Activated T-helper 9 cell treated with anti-CD3 and anti-CD28 coated beads, Interleukin-2, amount 50 U/mL, for 16 hours (primary cell): ENCODE measurements at places on chromosomes 3 and 15.

GRCh38 chr3:47283193-47283537, 421 bp downstream of the KLHL18 start:
- DNase-seq, result no peak

- no peak for DNase-seq
Measured at GRCh38 chr15:70795311-70795665, 31.9 kb upstream of the UACA start.

- no peak for DNase-seq
Measured at GRCh38 chr15:45291822-45292582, 40.0 kb downstream of the SLC28A2 start.

DNA sequence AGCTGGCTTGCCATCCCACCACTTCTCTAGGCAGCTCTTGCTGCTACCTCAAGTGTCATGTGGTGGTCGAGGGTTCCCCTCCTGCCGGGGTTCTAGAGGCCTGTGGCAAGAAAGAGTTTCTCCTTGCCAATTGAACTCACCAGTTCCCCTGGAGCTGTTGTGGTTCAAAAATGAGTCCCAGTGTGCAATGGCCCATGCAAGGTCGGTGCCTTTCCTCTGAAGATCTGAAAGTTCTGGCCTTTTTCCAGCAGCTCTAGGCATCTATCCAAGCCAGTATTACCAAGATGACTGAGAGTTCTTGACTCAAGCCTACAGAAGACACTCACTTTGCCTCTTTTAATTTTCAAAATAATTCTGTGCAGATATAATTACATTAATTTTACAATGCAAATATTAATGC, 163.6 kb downstream of the KCNMB2 start:
- DNase-seq, result no peak

DNA sequence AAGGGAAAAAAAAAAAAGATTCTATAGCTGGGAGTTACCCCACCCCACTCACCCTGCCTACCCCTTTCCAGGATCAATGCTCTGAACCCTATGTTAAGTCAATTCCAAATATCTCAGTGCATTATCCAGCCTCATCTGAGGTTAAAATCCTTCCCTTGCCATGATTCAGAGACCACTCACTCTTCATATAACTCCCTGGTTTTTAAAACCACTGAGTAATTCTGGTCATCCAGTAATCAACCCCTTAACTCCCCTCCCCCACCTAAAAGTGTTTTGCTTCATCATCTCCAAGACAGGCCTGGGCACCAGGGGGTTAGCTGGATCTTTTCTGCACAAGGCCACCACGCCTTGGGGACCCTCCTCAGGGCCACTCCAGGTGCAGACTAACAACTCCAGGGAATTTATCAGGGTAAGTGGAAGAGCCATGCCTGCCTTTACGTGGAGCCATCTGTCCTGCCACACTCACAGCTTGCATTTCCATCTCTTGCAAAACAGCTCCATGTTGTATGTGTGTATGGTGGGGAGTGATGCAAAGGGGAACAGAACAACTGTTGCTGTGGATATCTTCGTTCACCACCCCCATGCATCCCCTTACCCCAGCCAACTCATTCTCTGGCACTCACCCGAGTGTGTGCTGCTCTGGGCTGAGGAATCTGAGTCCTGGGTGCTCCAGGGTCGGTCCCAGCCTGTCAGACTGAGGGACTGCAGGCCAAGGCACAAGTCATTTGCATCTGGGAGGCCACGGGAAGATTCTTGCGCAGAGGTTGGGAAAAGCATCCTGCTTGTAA, 30.7 kb upstream of the RPS17 start:
- DNase-seq, result no peak

DNA sequence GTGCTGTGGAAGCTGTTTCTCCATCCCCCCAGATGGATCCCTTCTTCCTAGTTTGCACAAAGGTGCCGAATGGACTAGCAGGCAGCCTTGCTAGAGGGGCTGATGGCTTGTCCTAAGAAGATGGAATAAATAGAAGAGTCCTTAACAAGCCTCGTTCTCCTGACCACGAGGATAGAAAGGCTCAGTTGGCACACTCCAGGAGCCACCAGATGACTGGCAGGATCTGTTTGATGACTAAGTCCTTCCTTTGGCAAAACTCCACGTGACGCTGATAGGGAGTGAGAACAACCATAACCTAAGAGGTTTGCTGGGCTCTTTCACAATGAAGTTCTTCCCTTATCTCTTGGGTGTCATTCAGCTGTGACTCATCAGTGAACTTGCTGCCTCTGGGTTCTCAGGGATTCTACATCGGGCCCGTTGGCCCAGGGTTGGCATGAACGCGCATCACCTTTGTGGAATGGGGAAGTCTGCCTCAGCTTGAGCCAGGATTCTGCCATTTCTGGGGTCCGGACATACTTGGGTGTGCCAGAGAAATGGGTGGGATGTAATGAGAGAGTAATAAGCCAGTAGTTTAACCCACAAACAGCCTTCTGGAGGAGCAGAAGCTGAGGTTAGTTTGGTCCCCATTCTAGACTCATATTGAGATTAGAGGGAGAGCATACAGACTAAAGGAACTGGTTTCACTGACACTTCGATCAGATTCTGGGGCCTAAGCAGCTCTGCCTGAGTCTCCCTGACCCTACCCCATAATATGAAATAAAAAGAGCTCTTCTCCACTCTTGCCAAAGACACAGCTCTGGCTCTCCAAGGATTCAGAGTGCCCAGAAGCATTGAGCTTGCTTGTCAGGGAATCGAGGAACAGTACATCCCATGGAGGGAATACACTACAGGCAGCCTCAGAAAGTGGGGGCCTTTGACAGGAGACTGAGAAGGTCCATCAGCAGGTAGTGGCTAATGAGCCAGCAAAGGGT, 2.0 kb upstream of the MELTF start:
- DNase-seq, result no peak

GRCh38 chr3:131217296-131217741, 164.3 kb upstream of the NUDT16 start:
- no peak for DNase-seq

DNA sequence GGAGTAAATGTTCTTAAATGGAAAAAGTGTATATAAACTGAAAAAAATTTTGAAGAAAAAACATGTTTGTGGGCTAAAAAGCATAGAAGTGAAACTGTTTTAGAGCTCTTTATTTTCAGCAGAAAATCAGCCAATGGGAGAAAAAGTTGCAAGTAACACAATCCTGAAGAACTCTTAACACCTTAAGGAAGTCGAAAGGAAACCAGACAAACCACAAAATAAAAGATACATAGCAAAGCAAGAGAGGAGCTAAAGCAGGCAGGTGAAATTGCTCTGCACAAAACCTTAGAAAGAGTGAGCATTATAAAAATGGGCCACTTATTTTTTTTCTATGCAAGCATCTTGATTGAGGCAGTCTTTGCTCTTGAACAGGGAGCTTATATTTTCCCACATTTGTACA, 300.5 kb downstream of the RAP2B start:
- DNase-seq, result no peak

DNA sequence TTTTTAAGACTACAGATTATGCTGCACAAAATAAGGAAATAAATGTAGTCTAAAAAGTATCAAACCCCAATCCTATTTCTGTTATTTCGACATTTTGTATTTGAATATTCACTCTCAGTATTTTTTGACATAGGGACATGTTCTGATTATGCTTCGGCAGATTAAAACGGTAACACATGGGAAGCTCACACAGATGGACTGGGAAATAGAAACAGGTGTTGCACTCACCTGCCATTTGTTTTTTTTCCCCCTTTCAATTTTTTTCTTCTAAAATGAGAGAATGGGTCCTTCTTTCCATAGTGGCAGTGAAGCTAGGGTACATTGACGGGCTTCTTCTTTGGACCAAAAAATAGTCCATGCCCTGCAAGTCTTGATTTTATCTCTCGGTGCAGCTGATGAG, 163.1 kb downstream of the MYRIP start:
- DNase-seq, result no peak

DNA sequence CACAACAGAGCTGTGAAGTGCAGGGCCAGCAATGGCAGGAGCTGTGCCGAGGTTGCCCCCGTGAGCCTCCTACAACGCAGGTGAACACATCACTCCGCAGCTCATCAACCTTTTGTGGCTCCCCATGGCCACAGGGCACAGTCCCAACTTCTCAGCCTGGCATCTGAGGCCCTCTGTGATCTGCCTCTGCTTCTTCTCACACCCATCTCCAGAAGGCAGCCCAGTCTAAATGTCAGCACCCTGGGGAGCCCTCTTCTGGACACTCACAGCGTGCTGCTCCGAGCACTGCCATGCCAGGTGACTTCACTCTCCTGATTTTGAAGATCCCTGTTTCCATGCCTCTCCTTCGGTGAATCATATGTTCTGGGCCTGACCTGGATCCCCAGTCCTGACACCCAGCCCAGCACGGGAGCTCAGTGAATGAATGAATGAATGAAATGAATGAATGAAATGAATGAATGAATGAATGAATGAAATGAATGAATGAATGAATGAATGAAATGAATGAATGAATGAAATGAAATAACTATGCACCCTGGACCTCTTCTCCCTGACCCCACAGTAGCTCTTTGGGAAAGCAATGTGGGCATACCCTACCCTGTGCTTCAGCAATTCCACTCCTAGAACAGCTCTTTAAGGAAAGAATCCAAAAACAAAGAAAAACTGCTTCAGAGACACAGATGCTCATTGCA, 17.9 kb upstream of the SKIC8 start:
- DNase-seq, result no peak

GRCh38 chr3:84100861-84101260, 857.9 kb upstream of the CADM2 start:
- no peak for DNase-seq

GRCh38 chr15:90095521-90095959, 6.7 kb downstream of the IDH2 start:
- DNase-seq, result no peak

GRCh38 chr3:16516695-16517481, 3.4 kb upstream of the RFTN1 start:
- DNase-seq, result no peak

- DNase-seq, result no peak
Measured at GRCh38 chr3:44019736-44020135, 221.9 kb upstream of the TOPAZ1 start.

GRCh38 chr3:72187131-72187530, 402.2 kb upstream of the PROK2 start:
- no peak for DNase-seq

- no peak for DNase-seq
Measured at GRCh38 chr15:93362203-93362602, 273.2 kb upstream of the RGMA start.

- DNase-seq, result no peak
Measured at GRCh38 chr15:40775740-40776536, 6.2 kb downstream of the C15orf62 start.

- no peak for DNase-seq
Measured at GRCh38 chr3:111332488-111333080, 209.4 kb upstream of the CD96 start.

DNA sequence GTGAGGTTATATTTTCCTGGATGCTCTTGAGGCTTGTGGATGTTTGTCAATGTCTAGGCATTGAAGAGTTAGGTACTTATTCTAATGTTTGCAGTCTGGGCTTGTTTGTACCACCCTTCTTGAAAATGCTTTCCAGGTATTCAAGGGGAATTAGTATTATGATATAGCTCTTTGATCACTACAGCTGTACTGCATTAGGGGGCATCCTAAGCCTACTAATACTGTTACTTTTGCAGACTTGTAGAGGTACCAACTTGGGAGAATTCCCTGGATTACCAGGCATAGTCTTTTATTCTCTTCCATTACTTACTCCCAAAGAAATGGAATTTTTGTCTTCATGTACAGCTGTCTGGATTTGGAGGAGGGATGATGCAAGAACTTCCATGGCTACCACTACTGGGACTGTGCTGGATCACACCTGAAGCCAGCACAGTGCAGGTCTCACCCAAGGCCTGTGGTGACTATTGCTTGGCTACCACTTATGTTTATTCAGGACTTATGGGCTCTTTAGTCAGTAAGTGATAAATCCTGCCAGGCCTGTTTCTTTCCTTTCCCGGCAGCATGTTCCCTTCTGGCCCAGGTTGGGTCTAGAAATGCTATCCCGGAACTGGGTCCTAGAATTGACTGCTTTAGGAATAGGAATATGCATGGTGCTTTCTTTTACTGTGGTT, 402.9 kb downstream of the IL20RB start:
- DNase-seq, result no peak

DNA sequence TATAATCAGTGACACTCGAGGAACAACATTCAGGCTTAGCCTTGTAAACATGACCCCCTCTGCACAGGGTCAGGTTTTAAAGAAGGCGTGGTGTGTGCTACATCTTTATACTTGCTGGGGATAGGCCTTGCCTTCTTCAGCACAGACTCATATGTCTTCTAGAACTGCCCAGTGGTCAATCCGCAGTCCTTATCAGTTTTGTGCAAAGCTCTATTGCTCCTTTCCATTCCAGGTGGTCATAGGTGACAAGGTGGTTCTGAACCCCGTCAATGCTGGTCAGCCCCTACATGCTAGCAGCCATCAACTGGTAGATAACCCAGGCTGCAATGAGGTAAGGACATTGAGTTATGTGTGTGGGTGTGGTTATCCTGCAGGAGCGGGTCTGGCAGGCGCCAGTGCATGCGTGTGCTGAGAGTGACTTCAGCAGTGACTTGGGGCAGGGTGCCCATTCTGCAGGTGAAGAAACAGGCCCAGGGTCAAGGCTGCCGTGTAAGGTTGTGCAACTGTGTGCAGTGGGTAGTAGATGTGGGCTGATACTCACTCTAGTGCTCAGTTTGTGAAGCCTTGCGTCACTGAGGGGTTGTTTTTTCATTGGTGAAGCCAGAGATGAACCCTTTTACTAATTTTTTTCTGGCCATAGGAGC, 150.9 kb downstream of the ITPR1 start:
- no peak for DNase-seq
